Lower lobe of right lung (tissue), 2 donors: ENCODE measurements at places on chromosomes 13 and 19. TPM values are rescaled to one million over a fixed set of nuclear protein-coding genes. Genes with fewer than 3 reads are reported as not detected.

Gene PLVAP
- 25.9 TPM for total RNA-seq

Gene TGFBR3L
- total RNA-seq = 2.1 TPM

Gene ATP4B
- total RNA-seq = not detected

Gene GPX4
- total RNA-seq = 378 TPM

Gene MEDAG
- total RNA-seq = 7.2 TPM

Gene CATSPERD
- total RNA-seq = 6.4 TPM

Gene TSHZ3
- total RNA-seq = 5.7 TPM
